Upper lobe of left lung (tissue), 6 donors: ENCODE measurements at places on chromosomes 16 and 17. TPM values are rescaled to one million over a fixed set of nuclear protein-coding genes. Genes with fewer than 3 reads are reported as not detected.
A peak's percentile ranks its signal among the peaks of the same experiment; 100 is the strongest.

DNA sequence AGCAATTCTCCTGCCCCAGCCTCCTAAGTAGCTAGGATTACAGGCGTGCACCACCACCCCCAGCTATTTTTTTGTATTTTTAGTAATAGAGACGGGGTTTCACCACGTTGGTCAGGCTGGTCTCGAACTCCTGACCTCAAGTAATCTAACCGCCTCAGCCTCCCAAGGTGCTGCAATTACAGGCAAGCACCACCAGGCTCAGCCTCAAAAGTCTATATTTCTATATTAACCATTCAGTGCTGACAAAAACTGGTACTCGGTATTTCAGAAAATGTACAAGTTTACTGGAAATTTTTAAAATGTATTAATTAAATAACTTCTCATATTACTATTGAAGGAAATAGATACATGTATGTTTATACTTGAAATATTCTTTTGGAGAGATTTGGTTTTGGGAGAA, 1.4 kb upstream of the HEXD start:
- DNase-seq: no peak
- H3K36me3 ChIP-seq: no peaks in the 10 kb centered on the region
- no peak overlapping the region for H3K4me3 ChIP-seq
- H3K27ac ChIP-seq: no peak overlapping the region
- H3K4me1 ChIP-seq: peaks cover 21% of the 10 kb centered on the region

GRCh38 chr16:50047864-50048263, 17.9 kb upstream of the HEATR3 start:
- H3K36me3 ChIP-seq: no peaks in the 10 kb centered on the region
- H3K27ac ChIP-seq: no peak overlapping the region
- no peaks in the 10 kb centered on the region for H3K27me3 ChIP-seq
- H3K4me1 ChIP-seq: no peaks in the 10 kb centered on the region

GRCh38 chr17:948284-948852, 31.2 kb downstream of the NXN start:
- peaks cover 9% of the 10 kb centered on the region for H3K4me1 ChIP-seq
- no peaks in the 10 kb centered on the region for H3K36me3 ChIP-seq
- no peaks in the 10 kb centered on the region for H3K27me3 ChIP-seq
- H3K4me3 ChIP-seq: no peak overlapping the region
- no peak overlapping the region for H3K27ac ChIP-seq
- DNase-seq: no peak

- peaks cover 19% of the 10 kb centered on the region for H3K27me3 ChIP-seq
- H3K4me1 ChIP-seq: peaks cover 30% of the 10 kb centered on the region
- DNase-seq: no peak
- no peaks in the 10 kb centered on the region for H3K36me3 ChIP-seq
- peak overlapping the region; percentile 59 for H3K4me3 ChIP-seq
These were observed 499 bp upstream of the HLF start for GRCh38 chr17:55264278-55264644.

- no peaks in the 10 kb centered on the region for H3K36me3 ChIP-seq
- H3K27me3 ChIP-seq: no peaks in the 10 kb centered on the region
- DNase-seq: no peak
- no peaks in the 10 kb centered on the region for H3K4me1 ChIP-seq
These were observed 161.4 kb upstream of the KCNJ16 start for GRCh38 chr17:69913616-69914015.

- peaks cover 18% of the 10 kb centered on the region for H3K36me3 ChIP-seq
- H3K4me3 ChIP-seq: no peak overlapping the region
- DNase-seq: no peak
- peaks cover 21% of the 10 kb centered on the region for H3K4me1 ChIP-seq
- H3K27me3 ChIP-seq: no peaks in the 10 kb centered on the region
These were observed 5.9 kb downstream of the CORO7 start for GRCh38 chr16:4410335-4411075.

DNA sequence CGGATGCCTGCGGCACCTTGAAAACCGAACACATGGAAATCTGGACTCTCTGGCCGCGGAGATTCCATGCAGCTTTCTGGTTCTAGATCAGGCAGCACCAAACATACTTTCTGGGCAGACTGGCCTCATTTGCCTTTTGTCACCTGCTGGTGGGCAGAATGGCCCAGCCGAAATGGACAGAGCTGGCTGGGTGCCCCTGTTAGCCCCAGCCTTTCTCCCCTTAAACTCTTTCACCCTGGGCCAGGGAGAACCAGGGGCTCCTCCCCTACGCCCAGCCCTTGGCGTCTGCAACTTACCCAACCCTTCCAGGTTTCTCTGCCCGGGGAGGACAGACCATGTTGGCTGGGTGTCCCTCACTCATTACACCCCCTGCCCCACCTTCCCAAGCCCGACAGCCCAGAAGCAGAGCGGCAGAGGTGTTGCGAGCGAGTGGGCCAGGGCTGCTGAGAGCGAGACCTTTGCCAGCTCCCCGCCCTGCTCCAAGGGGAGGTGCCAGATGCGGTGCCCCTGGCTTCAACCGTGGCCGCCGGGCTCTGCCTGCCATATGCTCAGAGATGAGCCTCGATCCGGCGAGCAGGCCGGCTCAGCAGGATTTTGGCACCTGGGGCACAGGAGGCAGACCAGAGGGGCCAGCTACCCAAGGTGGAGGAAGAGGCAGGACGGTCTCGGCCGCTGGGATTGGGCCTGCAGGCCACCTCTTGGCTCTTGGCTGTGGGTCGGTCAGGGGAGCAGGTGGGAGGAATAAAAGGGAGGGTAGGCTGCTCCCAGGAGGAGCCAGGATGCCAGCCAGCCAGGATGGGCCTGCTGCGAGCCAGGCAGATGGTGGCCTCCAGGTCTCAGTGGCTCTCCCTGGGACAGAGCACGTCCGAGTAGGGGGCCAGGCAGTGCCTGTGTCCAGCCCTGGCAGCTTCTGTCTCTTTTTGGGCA, 191.3 kb downstream of the NTN1 start:
- no peak overlapping the region for H3K4me3 ChIP-seq
- DNase-seq: no peak
- no peak overlapping the region for H3K27ac ChIP-seq
- H3K27me3 ChIP-seq: no peaks in the 10 kb centered on the region

- H3K27ac ChIP-seq: no peak overlapping the region
- no peak overlapping the region for H3K4me3 ChIP-seq
- H3K36me3 ChIP-seq: no peaks in the 10 kb centered on the region
- no peaks in the 10 kb centered on the region for H3K27me3 ChIP-seq
- no peaks in the 10 kb centered on the region for H3K4me1 ChIP-seq
These were observed 10.5 kb upstream of the MMP2 start for GRCh38 chr16:55468352-55468990.

GRCh38 chr16:17947637-17948036, 388.9 kb downstream of the NPIPA8 start:
- H3K4me3 ChIP-seq: no peak overlapping the region
- no peaks in the 10 kb centered on the region for H3K36me3 ChIP-seq
- no peaks in the 10 kb centered on the region for H3K4me1 ChIP-seq

DNA sequence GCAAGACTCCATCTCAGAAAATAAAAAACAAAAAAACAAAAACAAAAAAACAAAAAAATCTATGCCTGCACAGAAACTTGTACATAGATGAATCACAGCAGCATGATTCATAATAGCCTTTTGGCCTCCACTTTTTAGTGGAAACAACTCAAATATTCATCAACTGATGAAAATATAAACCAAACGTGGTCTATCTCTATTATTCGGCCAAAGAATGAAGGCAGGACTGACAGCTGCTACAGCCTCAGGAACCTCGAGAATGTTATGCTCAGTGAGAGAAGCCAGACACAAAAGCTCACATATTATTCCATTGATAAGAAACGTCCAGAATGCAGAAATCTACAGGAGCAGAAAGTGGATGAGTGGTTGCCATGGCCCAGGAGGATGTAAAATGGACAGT, 19.8 kb downstream of the PPL start:
- no peaks in the 10 kb centered on the region for H3K27me3 ChIP-seq
- no peak for DNase-seq
- H3K4me3 ChIP-seq: no peak overlapping the region
- no peak overlapping the region for H3K27ac ChIP-seq

- H3K4me1 ChIP-seq: no peaks in the 10 kb centered on the region
- H3K27ac ChIP-seq: no peak overlapping the region
- no peaks in the 10 kb centered on the region for H3K27me3 ChIP-seq
- DNase-seq: no peak
These were observed 885.7 kb upstream of the CDH8 start for GRCh38 chr16:62921904-62922303.

- no peak for DNase-seq
- no peaks in the 10 kb centered on the region for H3K36me3 ChIP-seq
- H3K4me3 ChIP-seq: no peak overlapping the region
- no peak overlapping the region for H3K27ac ChIP-seq
- no peaks in the 10 kb centered on the region for H3K27me3 ChIP-seq
- no peaks in the 10 kb centered on the region for H3K4me1 ChIP-seq
These were observed 89.8 kb downstream of the SHISA6 start for GRCh38 chr17:11330826-11331225.

- H3K27ac ChIP-seq: peak overlapping the region; percentile 90
- H3K27me3 ChIP-seq: no peaks in the 10 kb centered on the region
- no peaks in the 10 kb centered on the region for H3K36me3 ChIP-seq
- DNase-seq: peak; percentile 86
- no peak overlapping the region for H3K4me3 ChIP-seq
These were observed 157.4 kb upstream of the CHMP6 start for GRCh38 chr17:80833952-80834892.

DNA sequence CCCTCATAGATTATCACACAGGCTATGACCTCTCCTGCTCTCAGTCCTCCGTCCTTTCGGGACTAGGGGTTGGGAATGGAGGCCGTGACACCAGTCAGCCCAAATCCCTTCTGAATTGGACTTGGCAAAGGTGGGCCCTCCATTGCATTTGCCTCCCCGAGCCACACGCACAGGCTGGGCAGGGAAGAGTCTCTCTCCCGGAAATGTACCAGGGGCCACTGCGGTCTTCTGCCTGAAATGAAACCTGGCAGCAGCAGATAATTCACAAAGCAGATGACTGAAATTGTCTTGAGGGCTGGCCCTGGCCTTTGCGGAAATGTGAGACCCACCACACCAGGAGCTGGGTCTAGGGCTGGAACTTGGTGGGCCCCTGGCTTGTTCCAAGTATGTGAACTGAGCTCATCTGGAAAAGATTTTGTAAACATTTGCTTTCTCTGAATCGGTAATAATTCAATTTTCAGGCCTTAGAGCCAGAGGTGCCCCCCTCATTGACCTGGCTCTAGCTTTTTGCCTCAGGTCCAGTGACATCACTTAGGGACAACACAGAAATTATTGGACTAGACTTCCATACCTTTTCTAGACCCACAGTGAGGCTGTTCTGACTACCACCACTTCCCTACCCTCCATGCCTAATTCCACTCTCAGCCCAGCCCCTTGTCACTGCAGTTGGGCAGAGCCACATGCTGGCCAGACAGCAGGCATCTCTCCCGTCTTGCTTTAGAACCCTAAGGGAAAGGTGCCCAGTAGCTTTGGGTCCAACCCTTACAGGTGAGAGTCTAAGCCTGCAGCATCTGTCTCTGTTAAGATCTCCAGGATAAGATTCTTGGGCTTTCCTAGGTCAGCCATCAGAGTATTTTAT, 75.2 kb downstream of the CCDC182 start:
- peaks cover 4% of the 10 kb centered on the region for H3K4me1 ChIP-seq
- no peak overlapping the region for H3K27ac ChIP-seq
- DNase-seq: no peak
- no peaks in the 10 kb centered on the region for H3K36me3 ChIP-seq
- no peaks in the 10 kb centered on the region for H3K27me3 ChIP-seq

DNA sequence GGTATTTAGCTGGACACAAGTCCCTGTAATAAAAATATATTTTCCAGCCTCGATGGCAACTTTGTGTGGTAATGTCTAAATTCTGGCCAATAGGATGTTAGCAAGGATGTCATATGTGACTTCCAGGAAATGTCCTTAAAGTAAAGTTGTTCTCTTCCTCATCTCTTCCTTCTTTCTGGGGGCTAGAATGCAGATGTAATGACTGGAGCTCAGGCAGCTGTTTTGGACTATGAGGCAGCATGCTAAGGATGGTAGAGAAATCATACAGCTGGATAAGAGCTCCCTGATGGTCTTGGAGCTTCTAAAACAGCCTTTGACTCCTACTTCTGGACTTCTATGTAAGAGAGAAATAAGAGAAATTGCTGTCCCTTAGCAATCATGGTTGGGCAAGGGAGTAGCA, 16.9 kb upstream of the MAPT start:
- H3K27ac ChIP-seq: no peak overlapping the region
- H3K4me1 ChIP-seq: no peaks in the 10 kb centered on the region
- DNase-seq: no peak
- no peaks in the 10 kb centered on the region for H3K27me3 ChIP-seq

DNA sequence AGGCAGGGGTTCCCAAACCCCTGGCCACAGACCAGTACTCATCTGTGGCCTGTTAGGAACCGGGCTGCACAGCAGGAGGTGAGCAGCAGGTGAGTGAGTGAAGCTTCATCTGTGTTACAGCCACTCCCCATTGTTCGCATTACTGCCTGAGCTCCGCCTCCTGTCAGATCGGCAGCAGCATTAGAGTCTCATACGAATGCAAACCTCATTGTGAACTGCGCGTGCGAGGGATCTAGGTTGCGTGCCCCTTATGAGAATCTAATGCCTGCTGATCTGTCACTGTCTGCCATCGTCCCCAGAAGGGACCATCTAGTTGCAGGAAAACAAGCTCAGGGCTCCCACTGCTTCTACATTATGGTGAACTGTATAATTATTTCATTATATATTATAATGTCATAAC, 25.1 kb upstream of the RMI2 start:
- no peaks in the 10 kb centered on the region for H3K36me3 ChIP-seq
- H3K27ac ChIP-seq: no peak overlapping the region
- peaks cover 7% of the 10 kb centered on the region for H3K4me1 ChIP-seq
- H3K4me3 ChIP-seq: no peak overlapping the region
- H3K27me3 ChIP-seq: no peaks in the 10 kb centered on the region

DNA sequence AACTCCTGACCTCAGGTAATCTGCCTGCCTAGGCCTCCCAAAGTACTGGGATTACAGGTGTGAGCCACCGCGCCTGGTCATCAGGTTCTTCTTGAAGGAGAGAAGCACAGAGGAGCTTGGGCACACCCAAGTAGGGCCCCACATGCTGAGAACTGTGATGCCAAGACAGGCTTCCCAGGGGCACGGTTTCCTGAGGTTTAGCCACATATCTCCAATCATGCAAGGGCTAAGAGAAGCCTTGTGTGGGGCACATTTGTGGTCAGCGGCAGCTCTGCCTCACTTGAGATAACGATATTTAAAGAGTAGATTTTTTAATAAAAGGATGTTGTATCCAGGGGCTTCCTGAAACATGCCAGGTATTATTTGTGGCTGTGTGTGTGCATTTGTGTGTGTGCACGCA, 46.9 kb downstream of the CUEDC1 start:
- H3K36me3 ChIP-seq: no peaks in the 10 kb centered on the region
- DNase-seq: no peak
- H3K27me3 ChIP-seq: no peaks in the 10 kb centered on the region
- no peak overlapping the region for H3K4me3 ChIP-seq

GRCh38 chr17:3723188-3723555, 531 bp upstream of the HASPIN start:
- peaks cover 4% of the 10 kb centered on the region for H3K36me3 ChIP-seq
- H3K4me3 ChIP-seq: peak overlapping the region; percentile 72
- peaks cover 34% of the 10 kb centered on the region for H3K4me1 ChIP-seq
- peak overlapping the region; percentile 95 for H3K27ac ChIP-seq
- no peak for DNase-seq

The TOX3 gene
- 8.6 TPM for total RNA-seq

The TP53TG3 gene
- total RNA-seq: not detected

The STARD3 gene
- 118 TPM for total RNA-seq

The HOXB5 gene
- 2.3 TPM for total RNA-seq

The HAS3 gene
- 31.4 TPM for total RNA-seq

The MT1M gene
- 31.5 TPM for total RNA-seq

The SMPD3 gene
- 8.1 TPM for total RNA-seq

The FOXJ1 gene
- total RNA-seq: 23.1 TPM

The MYH13 gene
- 1.0 TPM for total RNA-seq
